Activated CD4-positive, alpha-beta T cell treated with anti-CD3 and anti-CD28 coated beads for 4 hours (primary cell): ENCODE measurements at places on chromosomes 1 and 21.

GRCh38 chr1:109161858-109162606 is 48.1 kb downstream of the ELAPOR1 start:
- no peak for DNase-seq

DNA sequence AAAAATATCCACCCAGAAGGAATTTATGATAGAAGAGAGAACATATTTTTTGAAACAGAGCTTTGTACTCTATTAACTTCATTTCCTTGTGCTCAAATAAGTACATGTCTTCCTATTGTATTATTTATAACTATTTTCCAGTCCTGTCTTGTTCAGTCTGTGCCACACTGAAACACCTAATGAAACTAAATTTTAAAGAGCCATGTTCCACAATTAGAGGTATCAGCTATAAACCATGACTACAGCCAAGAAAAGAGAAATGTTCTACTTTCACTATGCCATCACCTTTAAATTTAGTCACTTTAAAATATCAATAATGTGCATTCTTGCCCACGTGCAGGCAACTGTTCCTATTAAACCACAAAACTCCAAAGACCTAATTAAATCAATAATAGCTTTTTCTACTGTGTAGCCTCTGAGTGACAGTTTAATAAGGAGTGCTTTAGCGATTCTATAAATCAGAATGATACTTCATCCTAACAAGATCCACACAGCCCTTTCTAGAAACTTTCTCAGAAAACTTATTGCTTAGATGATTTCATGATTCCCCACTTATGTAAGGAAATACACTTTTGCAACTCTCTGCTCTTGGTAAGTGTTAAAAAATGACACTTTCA is 404.9 kb upstream of the CHRM3 start:
- no peak for DNase-seq

DNA sequence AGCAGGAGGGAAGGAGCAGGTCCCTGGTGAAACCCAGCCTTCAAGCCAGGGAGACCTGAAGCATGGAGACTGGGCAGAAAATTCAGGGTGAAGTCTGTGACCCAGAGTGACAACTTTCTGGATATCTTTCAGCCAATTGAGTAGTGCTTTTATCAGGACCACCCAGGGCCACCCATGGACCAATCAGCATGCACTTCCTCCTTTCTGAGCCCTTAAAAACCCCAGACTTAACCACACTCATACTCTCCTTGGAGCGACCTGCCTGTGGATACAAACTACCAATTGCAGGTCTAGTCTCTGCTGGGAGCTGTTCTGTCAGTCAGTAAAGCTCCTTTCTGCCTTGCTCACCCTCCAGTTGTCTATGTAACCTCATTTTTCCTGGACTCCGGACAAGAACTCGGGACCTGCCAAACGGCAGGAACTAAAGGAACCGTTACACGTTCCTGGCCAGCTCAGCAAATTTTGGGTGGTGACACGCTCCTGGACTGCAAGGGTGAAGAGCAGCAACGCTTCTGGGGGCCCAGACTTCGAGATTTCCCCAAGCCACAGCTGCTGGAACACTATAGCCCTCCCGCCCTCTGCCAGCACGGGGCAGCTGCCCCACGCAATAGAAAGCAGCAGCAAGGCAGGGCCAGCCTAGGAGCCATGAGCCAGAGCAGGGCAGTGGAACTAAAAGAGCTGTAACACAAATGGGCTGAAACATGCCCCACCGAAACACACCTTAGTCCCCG is 1183.4 kb downstream of the AMY1C start:
- DNase-seq, result no peak

GRCh38 chr1:39573736-39574624 is 2.6 kb downstream of the PABPC4 start:
- DNase-seq, result no peak

- no peak for DNase-seq
These were observed 64.7 kb upstream of the NGF start for GRCh38 chr1:115402753-115403184.

GRCh38 chr1:177286396-177286795 is 115.6 kb downstream of the BRINP2 start:
- no peak for DNase-seq

- DNase-seq, result no peak
These were observed 42.2 kb upstream of the TTC39A start for GRCh38 chr1:51372561-51372960.

DNA sequence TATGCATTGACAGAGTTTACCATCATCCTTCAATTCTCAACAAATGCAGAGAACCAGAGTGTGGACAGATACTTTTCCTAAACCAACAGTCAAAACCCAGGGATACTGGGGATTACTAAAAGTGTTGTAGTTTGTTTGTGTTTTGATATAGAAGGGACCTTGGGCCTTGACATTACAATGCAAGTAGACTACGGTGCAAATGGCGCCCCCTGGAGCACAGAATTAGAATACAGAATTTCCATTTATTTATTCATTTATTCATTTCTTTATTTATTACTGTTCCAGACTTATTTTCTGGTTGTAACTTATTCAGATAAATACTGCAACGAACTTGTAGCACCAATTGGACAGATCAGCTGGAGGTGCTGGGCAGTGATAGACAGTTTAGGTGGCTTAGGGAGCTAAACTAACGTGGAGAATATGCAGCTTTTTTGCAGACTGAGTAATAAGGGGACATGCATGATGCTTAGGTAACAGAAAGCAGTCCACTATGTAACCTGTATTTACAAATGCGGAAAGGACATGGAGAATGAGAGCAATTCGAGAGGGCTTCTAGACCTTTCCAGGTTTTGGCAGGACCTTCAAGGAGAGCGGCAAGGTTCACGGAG is 42.6 kb downstream of the KIRREL1 start:
- DNase-seq, result no peak

GRCh38 chr1:247647864-247648263 is 31.7 kb downstream of the OR13G1 start:
- no peak for DNase-seq

DNA sequence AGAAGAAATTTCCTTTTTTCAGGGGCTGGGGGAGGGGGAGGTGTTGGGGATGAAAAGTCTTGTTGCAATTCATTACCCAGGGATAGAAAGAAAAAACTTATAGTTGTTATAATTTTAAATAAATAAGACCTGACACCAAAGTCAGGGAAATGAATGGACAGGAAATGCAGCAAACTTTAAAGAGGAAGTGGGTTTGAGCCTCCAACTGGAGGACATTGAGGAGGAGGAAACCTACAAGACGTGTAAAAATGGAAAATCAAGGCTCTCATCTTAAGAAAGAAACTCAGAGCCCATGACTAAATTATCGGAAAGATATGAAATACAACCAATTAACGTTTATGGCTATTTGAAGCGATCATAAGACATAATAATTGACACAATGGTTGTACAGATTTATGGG is 54.4 kb downstream of the NIBAN1 start:
- DNase-seq, result no peak

GRCh38 chr1:30743584-30744059 is 14.0 kb downstream of the LAPTM5 start:
- DNase-seq, result peak; percentile 76

DNA sequence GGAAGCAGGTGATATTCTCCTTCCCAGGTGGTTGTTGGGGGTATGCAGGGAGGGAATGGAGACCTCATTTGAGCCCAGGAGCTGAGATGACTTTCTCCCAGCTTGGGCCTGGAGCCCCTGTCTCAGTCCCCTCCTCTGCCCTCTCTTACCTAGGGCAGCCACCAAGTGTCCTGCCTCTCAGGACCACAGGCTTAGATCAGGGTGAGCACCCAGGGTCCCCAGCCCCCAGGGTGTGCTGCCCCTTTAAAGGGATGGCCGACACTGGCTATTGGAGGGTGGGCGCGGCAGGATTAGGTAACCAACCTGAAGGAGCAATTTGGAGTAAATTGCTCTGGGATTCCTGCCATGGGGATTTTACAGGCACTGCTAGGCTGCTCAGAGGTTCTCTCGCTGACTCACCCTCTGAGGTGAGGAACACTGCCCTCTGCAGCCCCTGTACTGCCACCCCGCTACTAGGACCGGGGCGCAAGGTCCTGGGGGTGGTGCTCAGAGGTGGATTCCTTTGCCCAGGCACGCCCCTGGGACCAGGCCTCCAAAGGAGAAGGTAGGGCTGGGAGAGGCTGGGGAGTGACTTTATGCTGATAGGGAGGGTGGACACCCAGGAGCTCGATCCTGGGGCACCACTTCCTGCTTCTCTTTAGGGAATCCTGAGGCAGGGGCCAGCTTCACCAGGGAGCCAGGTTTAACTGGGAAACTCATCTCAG is 1.5 kb downstream of the RPS6KA1 start:
- DNase-seq, result no peak

DNA sequence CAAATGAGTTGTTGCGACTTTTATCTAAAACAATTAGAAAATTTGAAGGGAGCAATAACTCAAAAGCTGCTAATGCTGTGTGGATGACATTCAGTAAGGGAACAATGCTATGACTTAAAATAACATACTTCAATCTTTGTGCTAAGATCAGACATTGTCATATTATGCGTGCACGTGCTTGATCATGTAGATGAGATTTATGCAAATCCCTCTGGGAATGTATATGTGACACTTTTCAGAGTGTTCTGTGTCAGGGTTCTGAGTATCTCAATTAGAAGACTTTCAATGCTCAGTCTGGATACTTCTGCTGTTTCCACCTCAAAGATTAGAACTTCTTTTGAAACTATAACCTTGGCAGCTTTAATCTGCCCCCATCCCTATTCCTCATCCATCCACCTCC is 18.6 kb upstream of the POU2F1 start:
- no peak for DNase-seq

GRCh38 chr1:17539118-17539476 is 401 bp upstream of the ARHGEF10L start:
- DNase-seq, result no peak

- no peak for DNase-seq
These were observed 181.2 kb upstream of the ESRRG start for GRCh38 chr1:216904471-216904870.

GRCh38 chr1:1058921-1059493 is 15.1 kb downstream of the RNF223 start:
- peak; percentile 32 for DNase-seq

DNA sequence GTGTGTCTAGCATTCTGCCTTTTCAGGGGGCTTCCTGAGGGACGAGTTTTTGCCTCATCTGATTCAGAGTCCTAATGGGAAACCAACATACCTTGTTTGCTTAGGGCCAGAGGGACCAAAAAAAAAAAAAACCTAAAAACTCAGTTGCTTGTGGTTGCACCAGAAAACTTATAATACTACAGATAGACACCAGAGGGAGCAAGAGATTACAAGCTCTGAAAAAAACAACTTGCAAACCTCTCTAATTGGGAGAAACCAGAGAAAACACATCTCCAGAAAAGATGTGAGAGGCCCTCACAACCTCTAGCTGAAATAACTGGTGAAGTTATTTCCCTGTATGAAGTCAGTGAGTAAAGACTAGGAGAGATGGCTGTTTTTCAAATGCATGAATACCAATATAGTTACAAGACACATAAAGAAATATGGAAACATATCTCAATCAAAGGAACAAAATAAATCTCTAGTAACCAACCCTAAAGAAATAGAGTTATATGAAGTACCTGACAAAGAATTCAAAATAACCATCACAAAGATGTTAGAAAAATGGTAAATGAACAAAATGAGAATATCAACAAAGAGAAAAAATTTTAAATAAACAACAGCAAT is 233.7 kb upstream of the NFIA start:
- no peak for DNase-seq

- DNase-seq, result no peak
These were observed 5.0 kb downstream of the MEF2D start for GRCh38 chr1:156495401-156496140.

DNA sequence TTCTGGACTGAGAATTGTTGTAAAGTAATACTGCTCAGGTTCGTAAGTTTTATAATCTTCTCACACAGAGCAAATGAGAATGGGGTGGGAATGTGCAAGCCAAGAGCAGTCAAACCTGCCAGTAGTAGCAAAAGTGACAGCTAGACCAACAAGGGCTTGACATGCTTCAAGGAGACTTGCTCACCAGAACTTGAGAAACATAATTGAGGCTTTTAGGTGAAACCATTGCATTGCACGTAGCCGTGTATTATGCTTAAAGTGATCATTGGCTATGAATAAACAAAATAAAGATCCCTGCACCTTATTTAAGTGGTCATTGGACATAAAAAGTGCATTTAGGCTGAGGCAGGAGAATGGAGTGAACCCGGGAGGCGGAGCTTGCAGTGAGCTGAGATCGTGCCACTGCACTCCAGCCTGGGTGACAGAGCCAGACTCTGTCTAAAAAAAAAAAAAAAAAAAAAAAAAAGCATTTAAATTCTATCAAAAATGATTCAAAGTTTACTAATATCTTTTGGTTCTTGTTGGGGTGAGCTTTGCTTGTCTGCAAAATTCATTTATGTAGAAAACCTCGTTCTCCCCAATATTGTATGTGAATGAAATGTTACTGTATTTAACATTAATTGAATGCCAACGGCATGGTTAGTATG is 11.8 kb upstream of the CCT8 start:
- DNase-seq, result no peak

GRCh38 chr1:7552402-7552801 is 218.7 kb upstream of the VAMP3 start:
- no peak for DNase-seq

DNA sequence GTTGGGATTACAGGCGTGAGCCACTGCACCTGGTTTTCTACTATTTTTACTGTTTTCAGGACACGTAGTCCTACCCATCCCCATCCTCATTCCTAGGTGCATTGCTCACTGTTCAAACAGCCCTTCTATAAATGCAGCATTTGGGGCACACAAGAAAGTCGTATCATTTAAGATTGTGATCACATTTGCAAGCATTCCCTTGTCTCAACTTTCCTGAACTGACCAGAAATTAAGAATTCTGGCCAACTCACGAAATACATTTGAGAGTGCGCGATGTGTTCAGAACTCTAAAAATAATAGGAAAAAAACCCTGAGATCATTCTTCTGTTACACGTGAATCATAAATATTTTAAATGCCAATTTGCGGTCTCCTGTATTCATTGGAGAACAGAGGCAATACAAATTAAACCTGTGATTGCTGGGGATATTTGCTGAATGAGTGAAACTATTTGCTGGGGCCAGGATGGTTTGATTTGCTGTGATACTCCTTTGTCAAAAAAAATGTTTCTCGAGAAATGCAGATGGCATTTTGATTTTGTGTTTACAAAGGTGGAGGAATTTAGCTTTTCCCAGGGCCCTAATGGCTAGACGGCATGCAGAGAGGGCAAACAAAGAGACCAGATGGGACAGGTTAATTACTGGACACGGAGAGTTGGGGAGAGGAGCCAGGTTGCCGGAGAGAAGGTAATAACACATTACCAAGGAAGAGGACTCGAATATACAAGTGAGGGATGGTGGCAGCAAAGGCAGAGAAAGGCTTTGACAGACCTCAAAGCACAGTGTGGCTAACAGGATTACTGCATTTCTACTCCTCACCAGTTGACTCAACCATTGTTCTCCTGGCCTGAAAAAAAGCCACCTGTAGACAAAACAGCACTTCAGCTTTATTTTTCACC is 38.4 kb downstream of the STPG1 start:
- DNase-seq, result no peak

GRCh38 chr1:200628223-200628881 is 7.8 kb upstream of the KIF14 start:
- peak; percentile 51 for DNase-seq

- no peak for DNase-seq
These were observed 23.8 kb upstream of the CPLANE2 start for GRCh38 chr1:16260814-16261213.

- no peak for DNase-seq
These were observed 9.3 kb upstream of the LORICRIN start for GRCh38 chr1:153250166-153250565.
